ENCODE measurements at places on chromosomes 2 and 18.

DNA sequence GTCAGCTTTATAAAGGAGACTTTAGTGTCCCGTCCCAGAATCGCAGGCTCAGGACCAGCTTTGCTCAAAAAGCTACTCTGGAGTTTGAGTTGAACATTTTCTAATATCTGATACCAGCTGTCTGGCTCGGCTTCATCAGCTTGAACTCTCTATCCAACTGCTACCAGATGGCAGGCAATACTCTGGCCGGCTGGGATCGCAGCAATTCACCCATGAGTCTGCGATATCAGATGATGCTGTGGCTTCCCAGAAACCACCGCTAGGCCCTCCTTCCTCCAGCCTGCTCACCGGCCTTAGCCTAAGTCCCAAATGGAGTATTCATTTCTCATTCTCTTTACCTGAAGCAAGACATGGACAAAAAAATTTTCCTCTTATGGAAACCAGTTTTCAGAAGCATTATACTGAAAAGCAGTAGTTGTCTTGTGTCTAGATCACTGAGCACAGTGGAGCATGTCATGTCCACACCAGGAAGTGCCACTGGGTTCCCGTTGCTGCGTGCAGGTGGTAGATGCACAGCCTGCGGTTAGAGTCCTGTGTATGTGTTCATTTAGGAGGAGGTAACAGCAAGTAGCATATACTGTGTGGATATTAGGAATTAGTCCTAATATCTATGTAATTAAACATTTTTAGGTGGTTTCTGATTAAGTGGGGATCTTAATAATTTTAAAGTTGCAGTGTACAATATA is 162.0 kb upstream of the SOX11 start:
- DNase-seq, result no peak

DNA sequence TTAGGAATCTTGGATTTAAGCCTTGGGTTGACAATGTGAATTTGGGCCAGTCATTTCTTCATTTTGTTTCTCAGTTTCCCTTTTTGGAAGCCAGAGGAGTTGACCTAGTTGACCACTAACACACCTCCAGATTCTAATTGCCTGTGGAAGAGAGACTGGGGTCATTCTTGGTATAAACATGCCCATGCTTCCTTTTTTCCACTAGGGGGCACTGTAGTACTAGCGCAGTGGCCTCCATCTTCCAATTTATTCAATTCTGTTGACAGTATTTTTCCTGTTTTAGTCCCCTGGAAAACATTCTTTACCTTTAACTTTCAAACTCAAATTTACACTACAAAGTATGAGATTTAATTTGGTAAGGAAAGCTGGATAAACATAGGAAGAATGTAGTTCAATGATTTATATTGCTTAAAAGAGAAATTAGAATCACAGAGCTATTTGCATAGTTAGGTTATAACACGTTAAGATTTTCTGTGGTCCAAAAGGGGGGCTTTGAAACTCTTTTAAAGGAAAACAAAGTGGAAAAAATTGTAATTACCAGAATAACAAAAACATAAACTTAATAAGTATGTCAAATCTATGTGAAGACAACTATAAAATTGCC is 57.5 kb upstream of the AGPS start:
- peak; percentile 56 for DNase-seq

DNA sequence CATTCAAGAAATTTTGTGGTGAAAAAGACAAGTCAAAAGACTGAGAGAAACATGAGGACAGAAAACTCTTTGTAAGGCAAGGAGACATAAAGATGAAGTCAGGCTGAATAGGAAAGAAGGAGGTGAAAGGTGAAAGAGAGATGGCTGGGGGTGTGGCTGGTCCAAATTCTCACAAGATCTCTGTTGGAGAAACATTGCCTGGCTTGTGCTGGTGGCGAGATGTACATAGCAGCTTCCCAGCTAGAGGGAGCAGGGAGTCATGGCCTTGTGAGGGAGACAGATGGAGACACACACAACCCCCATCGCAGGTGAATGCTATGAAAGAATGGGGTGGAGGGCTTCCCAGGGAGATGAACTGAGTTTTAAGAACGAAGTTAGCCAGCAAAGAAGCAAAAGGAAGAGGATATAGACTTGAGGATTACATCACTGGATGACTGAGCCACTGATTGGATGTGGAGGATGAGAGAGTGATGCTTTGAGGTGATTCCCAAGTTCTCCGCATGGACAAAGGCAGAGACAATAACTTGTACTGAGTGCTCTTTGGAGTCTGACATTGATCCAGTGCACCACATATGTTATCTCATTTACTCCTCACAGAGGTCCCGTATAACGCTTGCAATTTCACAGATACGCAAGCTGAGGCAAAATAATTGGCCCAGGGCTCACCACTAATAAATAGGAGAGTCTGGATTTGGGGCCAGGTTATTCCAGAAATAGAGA is 3.7 kb upstream of the EMX1 start:
- no peak for DNase-seq

DNA sequence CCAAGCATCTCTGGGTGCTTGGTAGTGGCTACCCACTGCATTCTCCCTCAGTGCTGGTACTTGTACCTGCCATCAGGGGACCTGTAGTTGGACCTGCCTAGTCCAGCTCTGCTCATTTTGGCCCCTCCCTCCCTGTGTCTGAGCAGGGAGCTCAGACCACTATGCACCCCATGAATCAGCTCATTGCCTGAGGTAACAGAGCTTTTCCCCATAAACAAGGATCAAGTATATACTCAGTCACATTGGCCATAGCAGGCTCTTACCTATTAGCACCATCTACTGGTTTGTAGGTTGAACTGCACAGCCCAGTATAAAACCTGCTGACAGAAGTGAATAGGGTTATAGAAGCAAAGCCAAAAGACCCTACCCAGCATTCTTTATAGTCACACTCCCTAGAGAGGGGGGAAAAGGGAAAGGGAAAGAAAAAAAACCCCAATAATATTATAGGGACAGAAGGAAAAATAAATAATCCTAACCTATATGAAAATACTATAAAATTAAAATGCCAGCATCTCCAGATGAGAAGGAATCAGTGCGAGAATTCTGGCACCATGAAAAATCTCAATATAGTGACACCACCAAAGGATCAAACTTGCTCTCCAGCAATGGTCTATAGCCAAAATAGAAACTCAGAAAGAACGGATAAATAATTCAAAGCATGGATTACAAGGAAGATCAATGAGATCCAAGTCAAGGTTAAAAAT is 6.9 kb upstream of the FLACC1 start:
- peak; percentile 72 for DNase-seq

Data from fibroblast of mammary gland (primary cell).